Aortic smooth muscle cell (primary cell): ENCODE measurements at places on chromosomes 5 and 9. TPM values are rescaled to one million over a fixed set of nuclear protein-coding genes. Genes with fewer than 3 reads are reported as not detected.

Gene TMEM174
- not detected in 2 replicates for total RNA-seq

Gene FOXD4L4
- under 0.01 and 0.26 TPM in 2 replicates for total RNA-seq

Gene HAPLN1
- total RNA-seq, result 29.7 and 50.7 TPM in 2 replicates

Gene ABLIM3
- 14.9 and 16.7 TPM in 2 replicates for total RNA-seq

Gene ZNF608
- 7.7 and 17.3 TPM in 2 replicates for total RNA-seq

Gene ACTBL2
- 0.06 TPM in 1 of 2 replicates, not detected in the other for total RNA-seq

Gene PCDHA10
- total RNA-seq, result under 0.01 and 0.06 TPM in 2 replicates

Gene C5orf52
- total RNA-seq, result not detected in 2 replicates

Gene ENHO
- not detected in 2 replicates for total RNA-seq

Gene PCDHB8
- 0.62 and 1.1 TPM in 2 replicates for total RNA-seq

Gene TAF11L10
- not detected in 2 replicates for total RNA-seq

Gene CAVIN4
- total RNA-seq, result 0.92 and 1.2 TPM in 2 replicates

Gene GADD45G
- 0.31 and 0.53 TPM in 2 replicates for total RNA-seq

Gene IL11RA
- total RNA-seq, result 23.4 and 31.1 TPM in 2 replicates

Gene TOR1A
- 24.9 and 27.1 TPM in 2 replicates for total RNA-seq
